Metanephros (tissue), 2 donors: ENCODE measurements at places on chromosomes 12 and 14. TPM values are rescaled to one million over a fixed set of nuclear protein-coding genes. Genes with fewer than 3 reads are reported as not detected.

Gene KRT6C
- not detected for total RNA-seq

Gene NTF3
- total RNA-seq, result 5.7 TPM

Gene SERPINA12
- total RNA-seq, result not detected

Gene HOTAIR
- 0.99 TPM for total RNA-seq

Gene PRPH
- 0.18 TPM for total RNA-seq

Gene DACT1
- 38.0 TPM for total RNA-seq

Gene TSPAN11
- total RNA-seq, result 6.2 TPM

Gene SERPINA10
- total RNA-seq, result 0.06 TPM

Gene INHBE
- 0.23 TPM for total RNA-seq

Gene INTS13
- 19.8 TPM for total RNA-seq

Gene MDM2
- total RNA-seq, result 58.7 TPM

Gene ZBTB1
- 58.0 TPM for total RNA-seq

Gene VRTN
- total RNA-seq, result not detected

Gene AQP2
- 339 TPM for total RNA-seq

Gene BMAL2
- total RNA-seq, result 3.1 TPM

Gene NANOG
- total RNA-seq, result 0.06 TPM

Gene CLEC2D
- 11.7 TPM for total RNA-seq

Gene RASSF9
- 10.4 TPM for total RNA-seq

Gene C3AR1
- total RNA-seq, result 5.8 TPM

Gene RDH5
- total RNA-seq, result 19.6 TPM

Gene DEGS2
- 11.5 TPM for total RNA-seq

Gene PELI2
- 26.2 TPM for total RNA-seq

Gene RDH16
- 1.1 TPM for total RNA-seq

Gene RD3L
- total RNA-seq, result 0.23 TPM

Gene SDR9C7
- total RNA-seq, result not detected

Gene ASCL1
- 0.23 TPM for total RNA-seq

Gene SAMD15
- 5.3 TPM for total RNA-seq

Gene FAIM2
- 2.7 TPM for total RNA-seq

Gene DTX3
- 44.4 TPM for total RNA-seq

Gene TBX5
- not detected for total RNA-seq

Gene SERPINA9
- total RNA-seq, result not detected

Gene ITGB7
- 3.7 TPM for total RNA-seq

Gene KIF26A
- total RNA-seq, result 28.4 TPM

Gene RBMS2
- total RNA-seq, result 29.1 TPM

Gene ADSS1
- total RNA-seq, result 31.2 TPM

Gene SMAGP
- total RNA-seq, result 13.8 TPM

Gene SLC10A1
- total RNA-seq, result not detected

Gene TMTC1
- total RNA-seq, result 52.1 TPM

Gene KCNH3
- total RNA-seq, result 7.9 TPM

Gene RFLNA
- 15.0 TPM for total RNA-seq

Gene RALGAPA1
- 72.1 TPM for total RNA-seq
